Karpas-422 (cell line): ENCODE measurements at places on chromosomes 5 and 9.

GRCh38 chr9:81473708-81474107 is 215.6 kb downstream of the TLE1 start:
- DNase-seq = no peak

DNA sequence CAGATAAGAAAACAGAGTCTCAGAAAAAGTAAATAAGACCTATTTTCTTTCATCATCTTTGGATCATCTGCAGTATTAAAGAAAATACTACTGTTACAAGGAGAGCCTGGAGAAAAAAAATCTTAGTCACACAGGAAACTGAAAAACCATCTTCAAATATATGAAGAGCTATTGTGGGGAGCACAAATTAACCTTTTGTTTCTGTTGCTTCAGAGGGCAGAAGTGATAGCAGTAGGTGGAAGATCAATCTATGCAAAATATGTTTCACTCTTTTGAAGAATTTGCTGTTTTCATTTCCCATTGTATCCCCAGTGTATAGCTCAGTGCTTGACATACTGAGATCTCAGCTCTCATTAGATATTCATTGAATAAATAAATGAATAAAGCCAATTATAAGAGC is 13.1 kb upstream of the CEMIP2 start:
- DNase-seq = no peak

- no peak for DNase-seq
These were observed 181.1 kb downstream of the MLLT3 start for GRCh38 chr9:20441166-20441565.

DNA sequence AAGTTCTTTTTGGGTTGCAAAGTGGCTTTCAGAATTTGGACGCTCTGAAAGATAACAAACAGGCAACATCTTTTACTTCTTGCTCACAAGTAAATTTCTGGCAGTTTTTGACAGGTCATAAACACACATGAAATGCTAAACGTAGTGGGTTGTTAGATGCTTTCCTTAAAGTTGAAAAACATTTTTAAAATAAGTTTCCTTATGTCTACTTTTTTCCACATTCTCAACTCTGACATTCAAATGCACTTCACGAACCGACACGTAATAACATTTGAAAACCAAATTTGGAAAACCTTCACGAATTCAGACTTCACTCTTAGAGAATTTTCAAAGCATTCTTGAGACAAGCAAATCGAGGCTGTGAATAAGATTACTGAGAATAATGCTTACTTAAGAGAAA is 26.9 kb downstream of the MTX3 start:
- no peak for DNase-seq

GRCh38 chr9:25129537-25129936 is 548.7 kb downstream of the TUSC1 start:
- no peak for DNase-seq

DNA sequence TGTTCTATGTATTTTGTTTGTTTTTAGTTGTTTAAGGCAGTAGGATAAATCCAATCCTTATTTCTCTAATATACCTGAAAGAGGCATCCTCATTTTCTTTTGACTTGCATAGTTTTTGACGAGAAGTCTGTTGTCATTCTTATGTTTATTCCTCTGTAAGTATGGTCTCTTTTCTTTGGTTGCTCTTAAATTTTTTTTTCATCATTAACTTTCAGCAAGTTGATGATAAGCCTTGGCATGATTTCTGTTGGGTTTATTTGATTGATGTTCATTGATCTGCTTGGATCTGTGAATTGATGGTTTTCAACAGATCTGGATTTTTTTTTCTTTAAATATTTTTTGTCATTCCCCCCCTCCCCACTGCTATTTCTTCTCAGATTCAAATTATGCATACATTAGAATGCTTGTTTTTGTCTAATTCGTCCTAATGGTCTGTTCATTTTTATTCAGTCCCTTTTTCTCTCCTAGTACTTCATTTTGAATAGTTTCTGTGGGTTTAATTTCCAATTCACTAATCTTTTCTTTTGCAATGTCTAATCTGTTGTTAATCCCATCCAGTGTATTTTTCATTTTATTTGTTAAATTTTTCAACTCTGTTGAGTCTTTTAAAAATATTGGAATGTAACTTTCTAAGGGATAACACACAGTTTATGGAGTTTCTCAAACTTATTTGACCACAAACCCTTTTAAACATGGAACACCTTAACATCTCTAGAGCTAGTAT is 495.9 kb downstream of the CSNK1G3 start:
- no peak for DNase-seq

GRCh38 chr9:88464851-88465250 is 70.1 kb upstream of the NXNL2 start:
- DNase-seq = no peak

GRCh38 chr5:139726248-139726647 is 69.4 kb upstream of the PSD2 start:
- DNase-seq = no peak

- no peak for DNase-seq
These were observed 94.8 kb downstream of the RCL1 start for GRCh38 chr9:4887556-4887955.

- peak; percentile 65 for DNase-seq
These were observed 66.9 kb downstream of the ZCCHC7 start for GRCh38 chr9:37187292-37187691.

DNA sequence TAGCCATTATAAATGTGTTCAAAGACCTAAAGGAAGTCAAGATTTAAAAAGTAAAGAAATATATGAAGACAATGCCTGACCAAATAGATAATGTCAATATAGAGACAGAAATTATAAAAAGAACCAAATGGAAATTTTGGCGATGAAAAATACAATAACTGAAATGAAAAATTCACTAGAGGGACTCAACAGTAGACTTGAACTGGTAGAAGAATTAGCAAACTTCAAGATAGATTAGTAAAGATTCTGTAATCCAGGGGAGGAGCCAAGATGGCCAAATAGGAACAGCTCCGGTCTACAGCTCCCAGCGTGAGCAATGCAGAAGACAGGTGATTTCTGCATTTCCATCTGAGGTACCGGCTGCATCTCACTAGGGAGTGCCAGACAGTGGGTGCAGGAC is 433.2 kb downstream of the HINT1 start:
- no peak for DNase-seq

GRCh38 chr5:77133061-77133758 is 46.1 kb upstream of the ZBED3 start:
- no peak for DNase-seq

DNA sequence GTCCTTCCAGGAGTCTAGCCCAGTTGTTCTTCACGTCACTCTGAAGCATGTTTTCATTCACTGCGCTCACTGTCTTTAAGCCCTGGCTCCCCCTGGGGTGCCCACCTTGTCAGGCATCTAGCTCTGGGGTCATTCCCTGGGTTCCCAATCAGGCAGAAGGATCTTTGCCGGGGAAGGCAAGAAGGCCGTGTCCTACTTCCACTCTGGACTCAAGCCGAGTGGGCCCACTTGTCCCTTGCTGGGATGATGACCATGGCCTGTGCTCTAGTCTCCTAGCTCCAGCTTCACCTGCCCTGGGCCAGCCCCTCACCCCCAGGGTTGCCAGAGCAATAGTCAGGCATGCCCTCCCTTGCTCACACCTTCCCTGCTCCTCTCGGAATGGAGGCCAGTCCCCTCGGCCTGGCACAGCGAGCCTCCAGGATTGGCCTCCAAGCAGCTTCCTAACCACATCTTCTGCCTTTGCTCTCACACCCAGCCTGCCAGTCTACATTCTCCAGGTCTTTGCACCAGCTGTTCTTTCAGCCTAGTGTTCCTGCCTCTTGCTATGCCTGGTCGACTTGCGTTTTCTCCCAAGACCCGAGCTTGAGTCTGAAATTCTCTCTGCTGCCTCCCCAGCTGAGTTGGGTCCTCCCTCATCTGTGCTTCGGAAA is 32.2 kb upstream of the PSD2 start:
- no peak for DNase-seq

DNA sequence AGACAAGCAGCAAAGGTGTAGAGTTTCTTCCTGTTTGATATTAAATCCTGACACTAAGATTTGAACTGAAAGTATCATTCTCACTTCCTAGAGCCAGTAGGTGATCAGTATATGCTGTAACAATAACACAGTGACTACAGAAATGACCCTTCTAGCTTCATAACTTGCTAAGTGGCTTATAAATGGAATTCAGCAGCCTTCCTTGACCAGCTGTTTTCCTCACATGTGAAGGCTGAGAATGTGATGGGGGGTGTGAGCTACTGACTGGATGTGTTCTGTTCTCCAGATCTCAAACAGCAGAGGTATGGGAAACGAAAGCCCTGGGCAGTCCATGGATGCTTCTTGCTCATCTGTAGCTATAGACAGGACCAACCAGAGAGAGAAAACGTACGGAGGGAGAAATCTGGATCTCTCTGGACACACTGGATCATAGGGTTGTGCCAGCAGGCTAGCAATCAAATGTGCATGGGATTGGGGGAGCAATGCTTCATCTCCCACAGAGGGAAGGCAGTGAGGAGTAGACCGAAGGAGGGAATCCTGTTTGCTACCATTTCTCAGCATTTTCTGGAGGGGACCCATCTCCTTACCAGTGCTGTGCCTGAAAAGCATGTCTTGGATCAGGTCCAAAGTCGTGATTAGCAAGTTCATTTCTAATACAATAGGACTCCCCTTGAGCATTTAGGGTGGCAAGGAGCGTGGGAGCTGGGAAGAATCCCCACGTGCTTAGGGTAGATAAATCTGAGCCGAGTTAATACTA is 39.4 kb downstream of the TNFAIP8 start:
- no peak for DNase-seq

- DNase-seq = no peak
These were observed 58.1 kb upstream of the TMEM215 start for GRCh38 chr9:32725066-32725860.

- no peak for DNase-seq
These were observed 389.9 kb upstream of the DAP start for GRCh38 chr5:11150976-11151375.

- no peak for DNase-seq
These were observed 23.6 kb downstream of the COL27A1 start for GRCh38 chr9:114178756-114179450.

DNA sequence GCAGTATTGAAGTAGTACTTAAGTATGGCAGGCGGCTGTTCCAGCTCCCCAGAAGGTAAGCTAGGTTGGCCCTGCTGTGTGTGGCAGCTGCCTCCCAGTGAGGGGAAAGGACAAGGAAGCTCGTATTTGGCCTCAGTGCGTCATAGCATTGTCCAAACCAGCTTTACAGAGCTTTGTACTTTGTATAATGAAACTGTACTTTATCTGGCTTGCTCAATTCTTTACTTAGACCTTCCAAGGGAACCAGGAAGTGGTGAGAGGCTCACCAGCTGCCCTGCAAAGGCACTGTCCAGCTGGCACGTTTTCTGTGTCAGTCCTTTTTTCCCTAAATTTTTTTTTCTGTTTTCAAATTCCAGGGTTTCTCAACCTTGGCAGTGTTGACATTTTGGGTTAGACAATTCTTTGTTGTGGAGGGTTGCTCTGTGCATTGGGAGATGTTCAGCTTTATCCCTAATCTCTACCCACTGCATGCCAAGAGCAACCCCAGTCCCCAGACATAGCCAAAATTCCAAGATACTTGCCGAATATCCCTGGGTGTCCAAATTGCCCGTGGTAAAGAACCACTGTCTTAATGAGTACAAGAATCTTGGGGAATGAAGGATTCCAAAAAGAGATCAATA is 474.5 kb downstream of the LRRC70 start:
- no peak for DNase-seq

- no peak for DNase-seq
These were observed 48.2 kb downstream of the GABBR2 start for GRCh38 chr9:98660541-98660940.

DNA sequence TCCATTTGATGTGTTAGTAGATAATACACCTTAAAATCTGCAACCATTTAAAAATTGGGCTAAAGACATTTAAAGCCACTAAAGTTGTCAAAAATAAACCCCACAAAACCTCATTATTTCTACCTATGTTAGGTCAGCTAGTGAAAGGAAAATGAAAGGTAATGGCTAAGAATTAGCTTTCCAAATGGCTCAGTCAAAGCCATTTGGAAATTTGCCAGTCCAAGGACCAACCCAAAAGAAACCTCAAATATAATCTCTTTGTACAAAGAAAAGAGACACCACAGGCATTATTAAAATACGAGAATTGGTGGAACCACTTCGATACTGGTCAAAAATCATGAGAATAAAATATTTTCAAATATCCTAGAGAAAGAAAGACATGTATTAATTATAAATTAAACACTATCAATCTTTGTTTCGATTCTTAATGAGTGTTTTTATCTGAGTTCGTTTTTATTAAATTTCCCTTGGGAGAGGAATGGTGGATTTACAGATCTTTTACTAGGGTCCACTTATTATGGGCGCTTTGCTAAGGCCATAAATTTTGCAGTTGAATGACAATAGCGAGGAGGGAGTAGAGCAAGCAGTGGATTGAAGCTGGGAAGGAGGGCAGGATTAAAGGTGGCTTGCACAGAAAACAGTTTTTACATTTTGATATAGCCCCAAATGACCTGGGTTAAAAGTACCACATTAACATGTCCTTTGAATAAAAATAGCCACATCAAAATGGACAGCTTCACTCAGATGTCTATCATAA is 116.8 kb upstream of the SHB start:
- DNase-seq = no peak

DNA sequence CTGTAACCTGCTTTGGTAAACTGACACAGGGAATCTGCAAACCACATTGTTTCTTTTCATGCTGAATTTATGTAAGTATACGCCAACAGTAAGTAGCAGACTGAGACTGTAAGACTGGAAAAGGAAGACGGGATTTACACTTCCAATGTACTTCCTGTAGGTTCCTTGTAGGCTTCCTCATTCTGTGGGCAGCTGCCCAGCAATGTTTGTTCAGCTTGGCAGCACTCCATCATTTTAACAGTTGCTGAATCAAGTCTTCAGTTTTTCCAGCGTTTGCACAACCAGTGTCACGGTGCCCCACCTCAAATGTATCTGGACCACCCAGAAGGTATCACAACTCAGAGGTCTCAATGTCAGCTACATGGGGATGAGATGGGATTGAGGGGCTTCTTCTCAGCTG is 232.6 kb downstream of the PRDM9 start:
- DNase-seq = no peak

GRCh38 chr5:93407454-93407853 is 173.6 kb downstream of the NR2F1-AS1 start:
- no peak for DNase-seq

GRCh38 chr5:39494534-39494933 is 69.8 kb upstream of the DAB2 start:
- DNase-seq = peak; percentile 1

DNA sequence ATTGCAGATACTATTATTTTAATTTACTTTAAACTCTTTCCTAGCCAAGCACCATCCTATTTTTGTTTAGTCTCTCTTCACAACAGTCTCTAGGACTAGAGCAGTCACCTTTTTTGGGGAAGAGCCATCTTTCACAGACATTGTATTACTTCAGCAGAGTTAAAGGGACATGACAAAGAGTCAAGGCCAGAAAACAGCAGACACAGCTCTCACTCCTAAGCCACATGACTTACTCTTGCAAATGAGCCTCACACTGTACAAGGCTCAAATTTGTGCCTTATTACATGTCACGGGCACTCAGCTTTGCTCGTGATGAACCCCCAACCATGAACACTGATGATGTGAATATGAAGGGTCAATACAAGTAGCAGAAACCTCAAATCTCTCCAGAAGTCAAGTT is 104.3 kb downstream of the ZNF608 start:
- peak; percentile 69 for DNase-seq

GRCh38 chr5:473551-474192 is 30.7 kb downstream of the EXOC3 start:
- peak; percentile 90 for DNase-seq

- no peak for DNase-seq
These were observed 160.5 kb downstream of the BNC2 start for GRCh38 chr9:16709924-16710323.
